ENCODE measurements at places on chromosomes 6 and 20.

DNA sequence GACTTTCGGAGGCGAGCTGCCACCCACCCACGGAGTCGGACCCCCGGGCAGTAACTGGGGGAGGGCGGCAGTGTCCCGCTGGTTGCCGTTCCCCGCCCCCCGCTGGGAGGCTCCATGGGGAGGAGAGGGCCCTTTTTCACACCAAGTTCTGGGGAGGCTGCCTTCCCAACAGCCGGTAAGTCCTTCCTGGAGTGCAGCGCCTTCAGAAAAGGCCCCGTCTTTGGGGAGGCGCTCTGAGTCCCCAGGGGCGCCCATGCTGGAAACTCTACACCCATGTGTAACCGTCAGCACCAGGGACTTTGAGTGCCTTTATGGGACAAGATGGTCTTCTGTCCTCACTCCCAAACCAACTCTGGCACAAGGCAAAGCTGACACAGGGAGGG is 430 bp upstream of the SOX18 start:
- DNase-seq = no peak

DNA sequence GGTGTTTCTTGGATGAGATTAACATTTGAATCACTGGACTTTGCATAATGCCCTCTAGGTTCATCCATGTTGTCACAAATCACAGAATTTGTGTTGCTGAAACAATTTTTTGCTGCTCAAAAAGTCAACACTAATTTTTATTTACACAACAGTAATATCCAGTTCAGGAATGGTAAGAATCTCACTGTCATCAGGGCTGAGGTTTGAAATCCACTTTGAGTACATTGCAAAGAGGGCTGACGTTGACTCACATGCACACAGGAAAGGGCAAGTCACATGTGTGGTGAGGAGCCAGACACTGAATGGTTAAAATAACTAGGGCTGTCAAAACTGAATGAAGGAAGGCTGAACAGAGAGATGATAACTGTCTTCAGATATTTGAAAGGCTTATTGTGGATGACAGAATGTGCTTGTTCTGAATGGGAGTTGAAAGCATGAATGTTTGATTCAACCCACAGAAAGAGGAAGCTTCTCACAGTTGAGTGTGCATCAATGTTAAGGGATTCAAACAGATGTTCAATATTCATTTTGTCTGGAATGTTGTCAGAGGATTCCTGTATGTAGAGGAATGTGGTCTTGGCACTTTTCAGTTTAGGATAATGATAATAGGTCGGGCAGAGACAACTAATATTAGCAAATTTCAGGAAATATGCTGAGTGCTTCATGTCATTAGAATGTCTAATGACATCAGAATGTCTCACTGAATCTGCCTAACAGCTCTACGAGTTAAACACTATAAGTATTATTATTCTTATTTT is 3.6 kb upstream of the ADGRG6 start:
- DNase-seq = no peak

DNA sequence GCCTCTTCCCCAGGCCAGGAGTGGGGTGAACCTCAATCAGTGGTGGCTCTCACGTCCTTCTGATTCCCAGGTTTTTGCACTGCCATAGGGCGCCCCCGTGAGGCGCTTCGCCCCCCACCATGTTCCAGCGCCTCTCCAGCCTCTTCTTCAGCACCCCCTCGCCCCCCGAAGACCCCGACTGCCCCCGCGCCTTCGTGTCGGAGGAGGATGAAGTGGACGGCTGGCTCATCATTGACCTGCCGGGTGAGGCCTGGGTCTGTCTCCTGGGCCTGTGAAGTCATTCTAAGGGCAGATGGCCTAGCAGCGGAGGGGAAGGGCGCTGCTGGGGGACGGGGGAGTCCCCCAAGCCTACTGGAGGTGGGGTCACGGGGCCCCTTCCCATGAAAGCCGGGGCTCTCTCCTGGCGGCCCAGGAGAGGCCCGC is 4.5 kb downstream of the TP53INP2 start:
- DNase-seq = no peak

DNA sequence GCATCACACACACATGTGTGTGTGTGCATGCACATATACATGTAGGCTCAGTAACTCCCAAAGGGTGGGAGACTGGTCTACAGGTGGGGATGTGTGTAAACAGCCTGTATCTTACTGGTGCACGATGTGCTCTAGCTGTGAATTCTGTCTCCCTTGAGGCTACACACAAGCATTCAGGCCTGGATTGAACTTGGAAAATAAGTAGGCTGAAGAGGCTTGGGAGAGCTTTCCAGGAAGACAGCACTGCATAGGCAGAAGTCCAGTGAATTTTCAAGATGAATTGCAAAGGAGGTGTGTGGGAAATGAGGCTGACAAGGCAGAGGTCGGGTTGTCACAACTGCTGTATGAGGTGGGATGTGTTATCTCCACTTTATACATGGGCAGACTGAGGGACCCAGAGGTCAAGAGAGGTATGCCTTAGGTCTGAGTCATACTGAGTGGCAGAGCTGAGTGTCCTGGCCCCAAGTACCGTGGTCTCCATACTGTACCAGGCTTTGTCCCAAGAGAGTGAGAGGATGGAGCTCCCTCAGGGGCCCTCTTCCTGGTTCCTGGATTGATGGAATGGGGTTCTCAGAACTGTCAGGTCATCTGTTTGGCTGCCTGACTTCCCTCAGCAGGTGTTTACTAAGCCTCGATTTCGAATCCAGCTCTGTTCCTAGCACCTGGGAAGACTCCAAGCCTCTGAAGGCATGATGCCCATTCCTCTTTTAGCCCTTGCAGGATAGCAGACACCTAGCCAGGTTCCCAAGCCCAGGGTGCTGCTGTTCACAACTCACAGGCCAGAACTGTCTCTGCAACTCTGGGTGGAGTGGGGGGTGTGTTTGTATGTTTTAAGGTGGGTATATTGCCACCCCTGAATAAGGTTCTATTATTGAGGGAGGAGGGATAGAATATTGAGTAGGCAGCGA is 14.4 kb downstream of the SNPH start:
- DNase-seq = no peak

All from esophagus squamous epithelium (tissue), 5 donors.